ENCODE measurements at places on chromosomes 11 and 22.
A peak's percentile ranks its signal among the peaks of the same experiment; 100 is the strongest.

DNA sequence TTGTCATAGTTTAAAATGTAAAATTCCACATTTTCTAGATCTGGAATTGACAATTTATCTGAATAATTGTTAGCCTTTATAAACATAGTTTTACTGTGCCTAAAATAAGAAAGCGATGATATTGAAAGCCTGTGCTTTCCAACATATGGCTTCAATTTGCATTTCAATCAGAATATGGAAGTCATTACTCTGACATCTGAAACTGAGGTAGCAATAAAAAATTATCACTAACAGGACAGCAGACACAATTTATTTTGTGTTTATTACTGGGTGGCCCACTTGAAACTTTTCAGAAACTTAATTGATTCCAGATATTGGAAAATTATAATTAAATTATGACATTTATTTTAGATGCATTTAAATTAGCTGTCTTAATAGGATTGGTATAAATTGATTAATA, 78.5 kb downstream of the TMEM135 start:
- DNase-seq, result no peak

- no peak for DNase-seq
Observed at GRCh38 chr11:77207618-77208313, 79.7 kb downstream of the MYO7A start.

DNA sequence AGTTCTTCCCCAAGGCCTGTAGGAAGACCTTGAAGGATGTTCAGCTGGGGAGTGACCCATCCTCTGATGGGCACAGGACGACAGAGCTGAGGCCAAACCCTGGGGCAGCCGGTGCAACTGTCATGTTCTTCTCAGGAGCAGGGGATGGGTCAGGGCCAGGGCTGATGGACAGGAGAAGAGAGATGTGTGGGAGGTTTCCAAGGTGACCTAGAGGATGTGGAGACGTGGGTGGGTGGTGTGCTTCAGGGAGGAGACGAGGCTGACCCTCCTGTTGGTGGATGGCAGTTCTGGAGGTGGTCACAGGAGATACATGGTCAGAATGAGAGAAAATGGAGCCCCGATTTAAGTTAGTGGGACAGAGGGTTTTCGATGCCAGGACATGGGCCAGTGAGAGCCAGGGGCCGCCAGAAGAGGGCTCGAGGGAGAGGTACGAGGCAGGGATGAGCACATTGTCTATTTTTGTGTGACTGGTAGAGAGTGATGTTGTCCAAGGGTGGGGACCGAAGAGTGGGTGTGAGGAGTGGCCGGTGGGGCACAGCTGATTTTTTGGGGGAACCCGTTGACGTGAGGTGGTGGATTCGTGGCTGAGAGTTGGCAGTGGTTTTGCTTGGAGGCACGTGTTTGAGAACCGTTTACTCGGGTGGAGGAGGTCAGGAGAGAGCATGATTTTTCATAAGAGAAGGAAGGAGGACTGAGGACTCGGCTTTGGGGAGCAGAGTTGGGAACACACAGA, 14.6 kb downstream of the TBC1D22A start:
- no peak for DNase-seq

DNA sequence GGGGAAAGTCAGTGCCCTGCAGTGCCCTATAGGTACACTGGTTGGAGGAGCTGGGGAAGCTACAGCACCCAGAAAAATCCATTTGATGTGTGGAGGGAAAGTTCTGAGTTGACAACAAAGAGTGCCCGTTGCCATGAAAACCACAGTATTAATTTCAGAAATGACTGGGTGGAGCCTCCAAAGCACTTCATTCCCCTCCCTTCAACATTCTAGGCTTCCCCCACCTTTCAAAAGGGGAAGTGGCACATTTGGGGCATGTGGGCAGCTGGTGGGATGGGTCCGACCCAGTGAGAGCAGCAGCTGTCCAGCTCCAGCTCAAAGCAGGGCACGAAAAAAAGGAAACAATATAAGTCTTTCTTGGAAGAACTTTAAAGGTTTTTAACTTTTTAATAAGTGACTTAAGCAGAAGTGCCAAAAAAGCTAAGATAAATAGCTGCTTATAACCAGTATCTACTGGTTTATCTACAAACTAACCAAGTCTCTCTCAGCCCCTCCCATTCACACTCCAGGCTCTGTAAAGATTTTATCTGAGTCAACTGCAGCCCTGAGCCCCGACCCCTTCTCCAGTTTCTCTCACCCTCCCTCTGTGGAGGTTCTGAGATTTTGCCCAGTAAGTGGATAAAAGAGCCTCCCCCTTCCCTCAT, 9.0 kb upstream of the AHNAK start:
- DNase-seq, result peak; percentile 30

GRCh38 chr11:133545199-133545803, 13.0 kb upstream of the OPCML start:
- no peak for DNase-seq

DNA sequence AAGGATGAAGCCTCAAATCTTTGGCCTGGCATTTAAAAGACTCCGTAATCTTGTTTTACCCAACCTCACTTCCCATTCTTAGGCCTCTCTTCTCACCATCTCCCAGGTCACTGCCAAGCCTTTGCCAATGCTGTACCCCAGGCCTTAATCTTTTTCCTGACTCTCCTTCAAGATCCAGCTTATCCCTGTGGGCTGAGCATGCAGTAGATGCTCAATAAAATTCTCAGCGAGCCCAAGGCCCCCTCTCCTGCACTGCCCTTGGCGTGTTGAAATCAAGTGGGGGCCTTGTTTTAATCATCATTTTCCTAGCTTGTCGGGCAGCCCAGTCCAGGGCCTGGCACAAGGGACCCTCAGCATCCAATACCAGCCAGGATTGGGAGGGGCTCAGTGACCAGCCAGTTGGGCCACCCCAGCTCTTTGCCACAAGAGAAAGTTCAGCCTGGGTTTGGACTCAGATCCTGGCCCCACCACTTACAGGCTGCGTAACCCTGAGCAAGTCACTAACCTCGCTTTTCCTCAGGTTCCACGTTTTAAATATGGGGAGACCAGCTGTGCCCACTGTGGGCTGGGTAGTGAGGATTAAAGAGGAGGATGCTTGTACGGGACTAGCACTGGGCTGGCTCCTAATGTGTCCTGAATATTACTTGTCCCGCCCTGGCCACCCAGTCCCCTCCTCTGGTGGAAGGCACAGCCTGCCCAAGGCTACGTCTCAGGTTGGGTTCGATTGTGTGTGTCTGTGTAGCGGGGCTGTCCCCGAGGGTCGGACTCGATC, 943 bp upstream of the YWHAH start:
- no peak for DNase-seq
